Kidney (tissue), 22 donors: ENCODE measurements at places on chromosomes 7 and 10. TPM values are rescaled to one million over a fixed set of nuclear protein-coding genes. Genes with fewer than 3 reads are reported as not detected.

PRR15 gene
- 27.5 TPM for polyA plus RNA-seq

PIP gene
- polyA plus RNA-seq = not detected

NUTM2A gene
- 1.3 TPM for polyA plus RNA-seq

ENO4 gene
- polyA plus RNA-seq = 0.52 TPM

CLRN3 gene
- polyA plus RNA-seq = 42.1 TPM

ZNF800 gene
- polyA plus RNA-seq = 4.5 TPM

INSYN2A gene
- not detected for polyA plus RNA-seq

GPR26 gene
- polyA plus RNA-seq = not detected

CASP7 gene
- 19.0 TPM for polyA plus RNA-seq

BAG3 gene
- polyA plus RNA-seq = 54.9 TPM

MTERF1 gene
- polyA plus RNA-seq = 10.1 TPM

SLC13A4 gene
- polyA plus RNA-seq = not detected

OR2A12 gene
- polyA plus RNA-seq = not detected

GRCh38 chr7:98283127-98283886, 1.8 kb downstream of the BRI3 start:
- no peak for DNase-seq
- H3K4me1 ChIP-seq = no peaks in the 10 kb centered on the region
- peak overlapping the region; percentile 93 for H3K27ac ChIP-seq
- no peaks in the 10 kb centered on the region for H3K36me3 ChIP-seq

DNA sequence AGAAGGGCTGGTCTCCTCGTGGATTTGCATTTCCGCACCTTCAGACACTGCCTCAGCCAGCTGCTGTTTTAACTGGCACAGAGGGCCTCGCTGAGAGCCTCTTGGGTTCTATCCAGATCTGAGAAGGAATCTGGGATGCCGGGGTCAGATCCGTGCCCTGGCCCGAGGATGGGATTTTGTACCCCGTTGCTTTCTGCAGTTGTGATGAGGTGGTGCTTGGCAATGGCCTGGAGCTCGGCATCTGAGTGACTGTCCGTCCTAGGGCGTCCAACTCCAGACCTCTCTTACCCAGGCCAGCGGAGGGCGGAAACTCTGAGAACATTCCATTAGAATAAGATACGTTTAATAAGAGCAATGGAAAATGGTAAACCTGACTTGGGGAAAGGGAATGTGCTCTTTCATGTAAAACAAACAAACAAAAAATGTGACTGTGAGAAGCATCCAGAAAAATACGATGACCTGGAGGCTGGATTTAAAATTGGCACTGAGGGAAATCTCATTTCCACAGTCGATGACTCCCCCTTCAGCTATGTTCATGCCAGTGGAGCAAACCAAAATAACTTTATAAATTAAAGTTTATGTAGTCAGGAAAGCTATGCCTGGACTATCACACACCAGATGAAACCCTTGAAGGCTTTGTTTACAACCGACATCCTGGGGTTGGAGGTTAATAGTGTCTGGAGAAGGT, 39.6 kb downstream of the GRK5 start:
- no peaks in the 10 kb centered on the region for H3K4me1 ChIP-seq

DNA sequence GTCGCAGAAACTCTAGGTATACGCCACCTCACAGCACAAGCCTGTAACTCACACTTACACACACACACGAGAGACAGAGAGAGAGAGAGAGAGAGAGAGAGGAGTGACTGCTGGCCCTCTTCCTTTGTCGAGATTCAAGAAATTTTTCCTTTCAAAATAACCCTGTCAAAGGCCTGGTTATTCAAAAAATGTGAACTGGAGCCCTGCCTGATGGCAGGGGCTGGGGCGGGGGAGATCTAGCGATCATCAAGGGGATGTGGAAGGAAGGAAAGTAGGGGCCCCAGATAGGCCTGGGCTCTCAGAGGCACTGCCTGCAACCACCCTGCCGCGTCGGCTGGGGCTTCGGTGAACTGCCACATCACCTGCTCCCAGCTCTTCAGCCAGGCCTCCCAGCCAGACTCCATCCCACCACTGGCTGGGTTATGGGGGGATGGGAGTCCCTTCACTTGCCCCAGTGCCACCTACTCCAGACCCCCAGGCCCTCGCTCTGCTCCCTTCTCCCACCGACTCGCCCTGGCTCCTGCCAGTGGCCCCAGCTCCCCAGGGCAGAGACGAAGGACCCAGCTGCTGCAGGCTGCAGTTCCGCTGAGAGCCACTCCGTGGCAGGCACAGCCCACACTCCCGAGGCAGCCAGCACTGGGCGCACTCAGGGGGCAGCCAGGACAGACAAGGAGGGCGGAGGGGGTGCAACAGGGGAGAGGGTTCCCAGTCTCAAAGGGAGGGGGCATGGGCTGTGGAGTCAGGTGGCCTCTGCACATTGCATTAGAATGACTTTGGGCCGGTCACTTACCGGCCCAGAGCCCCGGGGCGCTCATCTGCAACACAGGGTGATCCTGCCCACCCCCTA, 15.3 kb downstream of the KCNH2 start:
- H3K27ac ChIP-seq = no peak overlapping the region
- H3K36me3 ChIP-seq = no peaks in the 10 kb centered on the region
- H3K4me1 ChIP-seq = peaks cover 11% of the 10 kb centered on the region
- H3K4me3 ChIP-seq = no peak overlapping the region

- H3K4me1 ChIP-seq = no peaks in the 10 kb centered on the region
- no peak overlapping the region for H3K4me3 ChIP-seq
- DNase-seq = no peak
- no peaks in the 10 kb centered on the region for H3K36me3 ChIP-seq
Observed at GRCh38 chr7:18475488-18475887, 20.1 kb upstream of the HDAC9 start.

DNA sequence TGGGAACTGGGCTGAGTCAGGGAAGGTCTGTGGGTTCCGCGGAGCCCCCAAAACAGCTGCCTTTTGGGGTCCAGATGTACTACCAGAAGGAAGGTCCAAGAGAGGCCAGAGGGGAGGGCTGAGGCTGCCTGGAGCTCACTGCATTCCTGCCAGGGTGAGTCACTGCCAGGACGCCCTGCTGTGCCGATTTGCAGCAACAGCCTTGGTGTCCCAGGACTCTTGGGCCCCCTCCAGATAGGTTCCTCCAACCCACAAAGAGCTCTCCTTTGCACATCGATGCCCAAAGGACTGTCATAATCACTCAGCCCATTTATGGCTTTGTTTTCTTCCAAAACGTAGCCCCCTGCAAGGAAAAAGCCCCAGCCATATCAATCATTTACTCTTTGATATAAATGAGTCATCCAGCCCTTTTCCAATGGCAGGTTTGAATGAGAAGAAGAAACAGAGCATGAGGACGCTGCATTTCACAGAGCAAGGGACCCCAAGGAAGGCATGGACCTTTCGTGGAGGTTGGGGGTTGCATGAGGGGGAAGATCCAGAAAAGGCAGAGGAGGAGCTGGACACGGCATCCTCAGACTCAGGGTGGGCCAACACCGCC, 32.2 kb upstream of the COL13A1 start:
- H3K27me3 ChIP-seq = no peaks in the 10 kb centered on the region
- no peak overlapping the region for H3K4me3 ChIP-seq
- no peaks in the 10 kb centered on the region for H3K4me1 ChIP-seq
- no peaks in the 10 kb centered on the region for H3K36me3 ChIP-seq

- H3K4me3 ChIP-seq = no peak overlapping the region
- no peaks in the 10 kb centered on the region for H3K27me3 ChIP-seq
- H3K27ac ChIP-seq = peak overlapping the region; percentile 72
- peaks cover 6% of the 10 kb centered on the region for H3K4me1 ChIP-seq
- no peaks in the 10 kb centered on the region for H3K36me3 ChIP-seq
- no peak for DNase-seq
Observed at GRCh38 chr7:20306180-20306946, 24.3 kb upstream of the ITGB8 start.

DNA sequence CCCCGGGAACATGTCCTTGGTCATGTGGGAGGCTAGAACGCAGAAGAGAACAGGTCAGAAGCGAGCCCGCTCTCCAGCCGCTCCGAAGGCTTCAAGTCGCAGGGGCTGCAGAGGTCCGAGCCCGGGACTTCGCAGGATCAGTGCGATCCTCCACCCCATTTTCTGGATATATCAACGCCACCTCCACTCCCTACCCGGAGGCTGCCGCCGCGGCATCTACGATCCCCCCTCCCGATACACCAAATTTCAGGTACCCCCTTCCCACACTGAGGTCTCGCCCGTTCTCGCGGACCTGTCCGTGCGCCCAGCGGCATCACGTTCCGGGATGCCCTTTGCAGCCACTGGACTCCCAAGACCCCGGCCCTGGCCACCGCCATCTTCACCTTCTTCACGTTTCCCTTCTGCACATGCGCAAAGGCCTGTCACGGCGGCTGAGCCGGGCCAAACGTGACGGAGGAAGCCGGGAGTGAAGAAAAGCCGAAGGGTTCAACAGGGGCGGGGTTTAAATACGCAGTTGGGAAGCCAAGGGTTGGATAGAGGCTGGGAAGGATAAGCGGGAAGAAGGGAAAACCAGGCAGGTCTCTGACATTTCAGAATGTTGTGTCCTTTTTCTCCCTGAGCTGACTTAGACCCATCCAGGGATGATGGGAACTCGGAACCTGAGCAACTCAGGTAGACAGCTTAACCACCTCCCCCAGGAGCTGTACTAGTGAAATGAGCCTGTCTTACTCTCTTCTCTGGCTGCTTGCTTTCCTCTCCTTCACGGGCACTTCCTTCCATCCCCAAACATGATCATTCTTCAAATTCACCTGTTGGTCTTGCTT, at the start of gene NDUFB8:
Gene NDUFB8, minus strand, starts transcription at position 397 of the 824 bp plus-strand sequence. Its CDS starts 20 bp downstream, at position 377.
- peak; percentile 96 for DNase-seq
- H3K27me3 ChIP-seq = no peaks in the 10 kb centered on the region
- H3K4me3 ChIP-seq = peak within 1 kb of the TSS; percentile 97
- peaks cover 12% of the 10 kb centered on the region for H3K36me3 ChIP-seq

DNA sequence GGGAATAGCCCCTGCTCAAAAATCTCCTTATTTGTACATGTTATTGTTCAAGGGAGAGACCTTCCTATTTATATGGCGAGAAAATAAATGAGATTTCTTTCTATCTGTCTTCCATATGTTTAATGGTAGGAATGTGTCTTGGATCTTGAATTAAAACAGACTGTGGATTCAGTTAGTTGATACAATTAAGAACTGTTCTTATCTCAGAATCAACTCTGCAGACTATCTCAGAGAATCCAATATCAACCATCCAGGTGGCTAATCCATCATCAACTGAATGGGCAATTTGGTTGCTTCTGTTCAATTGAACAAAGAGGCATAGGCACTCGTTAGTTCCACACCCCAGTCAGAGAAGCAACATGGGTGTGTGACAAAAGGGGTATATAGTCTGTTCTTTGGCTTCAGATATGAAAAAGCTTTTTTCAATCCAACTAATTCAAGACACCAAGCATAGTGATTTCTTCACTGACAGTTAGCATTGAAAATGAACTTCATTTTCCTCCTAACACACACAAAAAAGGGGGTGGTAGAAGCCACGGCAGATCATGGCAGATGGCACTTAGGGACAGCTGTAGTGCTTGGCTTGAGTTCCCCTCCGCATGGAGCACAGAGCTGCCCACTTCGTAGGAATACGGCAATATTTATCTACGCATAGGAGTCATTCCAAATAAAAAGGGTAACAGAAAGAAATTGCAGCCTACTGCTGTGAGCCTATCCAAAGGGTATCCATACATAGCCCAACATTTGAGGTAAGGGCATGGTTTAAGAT, 135.9 kb downstream of the KIAA1217 start:
- H3K27ac ChIP-seq = peak overlapping the region; percentile 13
- H3K4me3 ChIP-seq = no peak overlapping the region
- H3K27me3 ChIP-seq = no peaks in the 10 kb centered on the region
- DNase-seq = no peak
- H3K36me3 ChIP-seq = no peaks in the 10 kb centered on the region
- peaks cover 6% of the 10 kb centered on the region for H3K4me1 ChIP-seq

GRCh38 chr10:75972491-75973276, 541.3 kb downstream of the LRMDA start:
- no peak for DNase-seq
- no peak overlapping the region for H3K4me3 ChIP-seq
- no peaks in the 10 kb centered on the region for H3K27me3 ChIP-seq
- no peak overlapping the region for H3K27ac ChIP-seq

DNA sequence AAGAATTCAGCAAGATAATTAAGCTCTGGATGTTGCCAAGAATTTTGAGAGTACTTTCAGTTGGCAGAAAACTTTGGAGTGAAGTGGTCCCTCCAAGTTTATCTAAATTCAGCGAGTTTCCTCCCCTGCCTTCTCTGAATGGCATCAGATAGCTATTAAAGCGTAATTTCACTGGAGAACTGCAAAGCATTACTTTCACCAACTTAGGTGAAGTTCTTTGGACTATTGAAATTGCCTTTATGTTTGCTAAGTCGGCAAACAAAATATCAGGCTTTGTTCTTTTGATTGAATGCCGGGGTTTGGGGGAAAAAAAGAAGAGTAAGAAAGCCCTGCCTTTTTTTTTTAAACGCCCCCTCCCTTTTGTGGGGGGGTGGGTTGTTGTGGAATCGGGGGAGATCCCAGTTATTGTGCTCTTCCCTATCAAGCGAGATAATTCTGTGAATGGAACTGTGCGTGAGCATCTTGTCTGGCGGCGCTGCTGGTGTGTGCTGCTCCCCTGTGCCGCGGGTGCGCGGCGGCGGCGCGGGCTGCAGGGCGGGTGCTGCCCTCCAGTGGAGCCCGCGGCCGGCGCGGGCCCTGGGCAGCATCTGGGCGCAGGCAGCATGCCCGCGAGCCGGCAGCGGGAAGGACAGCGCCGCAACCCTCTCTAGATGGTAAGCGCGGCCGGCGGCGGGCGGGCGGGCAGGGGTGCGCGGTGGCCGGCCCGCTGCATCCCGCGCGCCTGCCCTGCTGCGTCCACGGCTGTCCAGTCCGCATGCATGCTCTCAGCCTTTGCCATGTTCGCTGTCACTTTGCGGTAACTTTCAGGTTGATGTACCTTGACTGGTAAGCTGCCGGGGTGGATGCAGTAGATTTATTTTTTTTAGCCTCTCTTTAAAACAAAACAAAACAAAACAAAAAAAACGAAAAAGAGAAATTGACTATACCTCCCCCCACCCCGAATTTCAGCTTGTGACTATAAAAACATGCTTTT, 176.5 kb downstream of the TCF7L2 start:
- peak; percentile 81 for DNase-seq
- no peak overlapping the region for H3K4me3 ChIP-seq

- H3K4me1 ChIP-seq = peaks cover 9% of the 10 kb centered on the region
- no peaks in the 10 kb centered on the region for H3K36me3 ChIP-seq
- no peaks in the 10 kb centered on the region for H3K27me3 ChIP-seq
Observed at GRCh38 chr10:102963756-102964025, 45.6 kb downstream of the CNNM2 start.

DNA sequence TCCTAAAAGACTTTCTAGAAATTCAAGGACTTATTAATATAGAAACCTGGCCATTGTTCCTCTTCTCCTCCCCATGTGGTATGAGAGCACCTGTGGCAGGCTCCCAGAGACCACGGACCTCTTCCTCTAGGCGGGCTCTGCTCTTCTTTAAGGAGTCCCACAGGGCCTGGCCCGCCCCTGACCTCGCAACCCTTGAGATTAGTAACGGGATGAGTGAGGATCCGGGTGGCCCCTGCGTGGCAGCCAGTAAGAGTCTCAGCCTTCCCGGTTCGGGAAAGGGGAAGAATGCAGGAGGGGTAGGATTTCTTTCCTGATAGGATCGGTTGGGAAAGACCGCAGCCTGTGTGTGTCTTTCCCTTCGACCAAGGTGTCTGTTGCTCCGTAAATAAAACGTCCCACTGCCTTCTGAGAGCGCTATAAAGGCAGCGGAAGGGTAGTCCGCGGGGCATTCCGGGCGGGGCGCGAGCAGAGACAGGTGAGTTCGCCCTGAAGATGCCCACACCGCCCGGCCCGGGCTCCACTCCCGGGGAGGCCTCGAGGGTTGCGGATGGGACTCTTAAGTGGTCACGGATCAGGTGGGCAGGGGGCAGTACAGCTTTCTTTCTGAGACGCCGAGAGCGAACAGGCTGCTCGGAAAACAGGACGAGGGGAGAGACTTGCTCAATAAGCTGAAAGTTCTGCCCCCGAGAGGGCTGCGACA, at the start of gene SLC26A4:
Gene SLC26A4, plus strand, starts transcription at position 448 of the 700 bp plus-strand sequence. CDS start 814 bp downstream, outside the sequence.
- H3K27me3 ChIP-seq = peaks cover 11% of the 10 kb centered on the region
- H3K4me1 ChIP-seq = peaks cover 13% of the 10 kb centered on the region
- no peaks in the 10 kb centered on the region for H3K36me3 ChIP-seq
- H3K4me3 ChIP-seq = peak within 1 kb of the TSS; percentile 70
